ENCODE measurements at places on chromosomes 3 and 15. TPM values are rescaled to one million over a fixed set of nuclear protein-coding genes. Genes with fewer than 3 reads are reported as not detected.

TNFAIP8L3 gene
- total RNA-seq: not detected

XIRP1 gene
- not detected for total RNA-seq

SRGAP3 gene
- total RNA-seq: 2.4 TPM

ULK4 gene
- total RNA-seq: 16.8 TPM

PLA2G4D gene
- not detected for total RNA-seq

MAP1A gene
- 0.22 TPM for total RNA-seq

C3orf22 gene
- not detected for total RNA-seq

TGFBR2 gene
- 260 TPM for total RNA-seq

SPRED1 gene
- total RNA-seq: 0.41 TPM

EIF3J gene
- 77.4 TPM for total RNA-seq

RLBP1 gene
- total RNA-seq: not detected

FRMD5 gene
- 0.14 TPM for total RNA-seq

TXNRD3 gene
- total RNA-seq: 6.2 TPM

SMAD6 gene
- 0.08 TPM for total RNA-seq
